Stimulated activated CD4-positive, alpha-beta T cell treated with anti-CD3 and anti-CD28 coated beads, TNF-alpha, amount 100 ng/mL, for 24 hours (primary cell): ENCODE measurements at places on chromosomes 4 and X.

- no peak for DNase-seq
These were observed 43.5 kb downstream of the UBE2K start for GRCh38 chr4:39741401-39741800.

- DNase-seq: no peak
These were observed 146.0 kb upstream of the GPC4 start for GRCh38 chrX:133561251-133561650.

DNA sequence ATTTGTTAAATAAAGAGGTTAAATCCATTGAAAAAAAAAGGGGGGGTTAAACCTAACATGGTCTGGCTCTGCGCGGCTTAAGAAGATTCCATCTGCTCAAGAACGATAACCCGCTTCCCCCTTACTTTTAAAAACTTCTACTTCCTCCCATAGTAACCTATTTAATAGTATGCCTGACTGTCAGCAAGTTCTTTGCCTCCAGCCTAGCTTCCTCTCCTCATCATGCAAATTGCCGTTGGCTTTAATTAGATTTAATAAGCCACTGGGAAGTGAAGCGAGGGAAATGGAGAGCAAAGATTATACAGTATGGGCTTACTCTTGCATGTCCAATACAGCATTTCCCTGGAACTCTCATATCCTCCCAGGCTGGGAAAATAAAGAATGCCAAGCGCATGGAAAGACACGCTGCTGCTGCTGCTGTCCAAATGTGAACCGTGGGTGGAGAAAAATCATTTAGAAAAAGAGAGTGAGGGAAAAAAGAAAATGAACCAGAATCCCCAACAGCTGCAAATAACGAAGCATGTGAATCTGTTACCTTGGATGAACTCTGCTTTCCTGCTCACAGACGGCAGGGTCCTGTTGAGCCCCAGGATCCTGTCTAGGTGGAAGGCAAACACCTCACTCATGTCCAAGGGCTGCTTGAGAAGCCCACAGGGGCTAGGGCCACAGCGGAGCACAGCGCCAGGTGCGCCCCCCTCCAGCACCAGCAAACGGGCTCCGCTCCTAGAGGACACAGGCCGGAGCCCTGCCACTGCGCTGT lies 2.7 kb downstream of the GASK1B start:
- no peak for DNase-seq

- DNase-seq: no peak
These were observed at the start of gene MAGEB5 for GRCh38 chrX:26215869-26216268. MAGEB5 (plus strand) TSS chrX:26216169; CDS start chrX:26217302, 1,133 bp downstream.

DNA sequence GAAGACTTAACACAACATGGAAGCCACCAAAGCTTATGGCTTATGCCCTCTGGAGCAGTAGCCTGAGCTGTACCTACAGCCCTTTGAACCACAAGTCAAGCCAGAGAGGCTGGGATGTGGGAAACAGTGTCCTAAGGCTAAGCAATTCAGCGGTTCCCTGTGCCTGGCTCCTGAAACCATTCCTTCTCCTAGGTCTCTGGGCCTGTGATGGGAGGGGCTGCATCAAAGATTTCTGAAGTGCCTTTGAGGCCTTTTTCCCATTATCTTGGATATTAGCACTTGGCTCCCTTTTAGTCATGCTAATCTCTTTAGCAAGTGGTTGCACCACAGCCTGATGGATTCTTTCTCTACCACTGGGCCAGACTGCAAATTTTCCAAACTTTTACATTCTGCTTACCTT lies 140.5 kb upstream of the NUDT10 start:
- DNase-seq: no peak
